ENCODE measurements at places on chromosomes 11 and 22.

- no peak for DNase-seq
Measured at GRCh38 chr22:30433773-30434172, 8.2 kb downstream of the MTFP1 start.

DNA sequence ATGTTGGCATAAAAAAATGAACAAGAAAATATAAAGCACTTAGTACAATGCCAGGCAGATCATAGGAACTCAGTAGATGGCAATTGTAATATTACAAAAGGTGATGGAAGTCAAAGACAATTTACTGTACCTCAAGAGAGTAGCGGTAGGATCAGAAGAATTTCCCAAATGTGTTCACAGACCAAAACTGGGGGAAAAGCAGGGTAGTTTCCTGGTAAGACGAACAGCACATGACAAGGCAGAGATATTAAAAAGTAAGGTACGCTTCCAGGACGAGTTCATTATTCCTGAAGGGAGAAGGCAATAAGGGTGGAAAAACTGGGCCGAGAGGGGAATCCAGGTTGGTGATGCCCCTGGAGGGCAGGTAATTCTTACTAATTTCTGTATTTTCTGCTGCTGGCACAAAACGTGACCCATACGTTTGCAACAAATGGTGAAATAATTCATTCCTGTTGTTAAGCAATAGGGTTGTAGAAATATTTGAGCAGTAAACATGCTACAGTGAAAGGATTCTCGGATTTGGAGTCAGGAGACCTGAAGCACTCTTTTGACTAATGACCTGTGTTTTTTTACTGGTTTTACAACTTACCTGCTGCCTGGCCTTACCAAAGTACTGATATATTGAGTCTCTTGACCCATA, 786 bp upstream of the ANKRD42 start:
- peak; percentile 35 for DNase-seq

DNA sequence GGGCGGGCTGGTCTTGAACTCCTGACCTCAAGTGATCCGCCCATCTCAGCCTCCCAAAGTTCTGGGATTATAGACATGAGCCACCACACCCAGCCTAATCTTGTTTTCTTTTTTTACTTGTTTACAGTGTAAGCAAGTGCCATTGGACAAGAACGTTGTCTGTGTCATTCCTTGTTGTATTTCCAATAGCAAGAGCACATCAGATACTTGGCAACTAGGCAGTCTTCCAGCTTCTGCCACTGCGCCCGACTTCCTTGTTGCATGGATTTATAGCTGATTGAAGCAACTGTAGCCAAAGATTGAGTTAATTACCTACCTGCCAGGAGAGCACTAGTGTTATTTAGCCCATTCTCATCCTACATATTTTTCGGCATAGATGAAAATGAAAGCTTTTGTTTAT, 3.1 kb upstream of the SGSM3 start:
- DNase-seq = no peak

DNA sequence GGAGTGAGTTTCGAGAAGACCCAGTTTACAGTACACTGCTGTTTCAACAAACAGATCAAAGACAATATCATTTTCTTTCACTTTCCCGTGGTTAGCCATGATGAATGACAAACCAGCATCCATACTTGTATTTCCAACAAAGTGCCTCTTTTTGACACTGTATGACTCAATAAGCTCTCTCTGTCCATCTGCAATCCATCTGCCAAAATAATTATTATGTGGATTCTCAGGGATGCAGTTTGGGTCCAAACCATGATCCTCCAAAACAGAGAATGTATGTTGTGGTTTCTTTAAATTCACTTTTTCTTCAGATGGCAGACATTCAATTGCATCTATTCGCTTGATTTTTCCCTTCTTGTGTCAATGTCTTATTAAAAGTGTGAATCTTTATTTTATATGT, 37.8 kb upstream of the RASD2 start:
- no peak for DNase-seq

DNA sequence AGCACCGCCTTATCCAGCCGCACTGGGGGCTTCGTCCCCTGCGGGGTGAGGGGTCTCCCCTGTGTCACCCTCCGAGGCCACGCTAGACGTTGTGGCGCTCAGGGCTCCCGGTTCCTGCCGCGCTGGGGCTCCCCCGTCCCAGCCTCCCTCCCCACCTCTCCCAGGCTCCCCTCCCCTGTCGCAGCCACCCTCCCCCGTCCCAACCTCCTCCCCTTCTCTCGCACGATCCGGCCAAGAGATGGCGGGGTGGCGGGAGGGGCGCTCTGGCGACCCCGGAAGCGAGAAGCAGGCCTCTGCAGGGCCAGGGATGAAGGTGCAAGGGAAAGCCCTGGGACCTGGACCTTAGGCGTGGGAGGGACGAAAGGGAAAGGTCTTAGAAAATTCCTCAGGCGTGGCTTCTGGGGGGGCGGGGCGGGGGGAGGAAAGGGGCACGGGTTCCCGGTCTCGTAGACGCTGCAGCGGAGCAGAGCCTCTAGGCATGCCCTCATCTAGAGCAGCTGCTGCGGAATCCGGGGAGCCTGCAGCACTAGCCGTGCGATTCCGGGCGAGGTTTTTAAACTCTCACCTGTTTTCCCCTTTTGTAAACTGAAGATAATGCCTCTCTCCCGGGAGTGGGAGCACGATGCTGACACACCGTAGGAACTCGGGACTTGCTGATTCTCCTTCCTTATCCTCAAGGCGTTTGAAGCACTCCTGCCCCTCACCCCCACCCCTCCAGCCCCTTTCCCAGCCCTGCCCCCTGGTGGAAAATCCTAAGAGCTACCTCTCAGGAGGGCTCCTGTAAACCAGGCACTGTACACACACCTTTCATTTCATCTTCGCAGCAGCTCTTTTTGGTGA, 14.4 kb downstream of the KCNJ5 start:
- peak; percentile 62 for DNase-seq

GRCh38 chr22:44357296-44357965, 44.7 kb upstream of the SHISAL1 start:
- no peak for DNase-seq

DNA sequence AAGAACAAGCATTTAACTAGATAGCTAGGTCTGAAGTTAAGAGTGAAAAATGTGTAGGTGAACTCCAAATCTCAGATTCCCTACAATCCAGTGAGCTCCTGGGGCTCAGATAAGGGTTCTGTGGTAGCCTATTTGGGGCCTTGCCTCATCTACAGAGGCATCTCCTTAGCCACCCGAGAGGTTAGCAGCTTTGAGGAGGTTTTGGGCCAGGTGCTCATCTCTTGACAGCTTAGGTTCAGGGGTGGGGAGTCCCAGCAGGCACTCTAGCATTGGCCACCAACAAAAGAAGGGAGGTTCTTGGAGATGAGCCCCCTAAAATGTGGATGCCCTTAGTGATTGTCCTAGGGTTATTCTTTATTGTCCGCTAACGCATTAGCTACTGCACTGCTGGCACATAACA, 184.4 kb upstream of the B3GAT1 start:
- DNase-seq = no peak

- DNase-seq = no peak
Measured at GRCh38 chr11:9397746-9398680, 13.6 kb downstream of the IPO7 start.

DNA sequence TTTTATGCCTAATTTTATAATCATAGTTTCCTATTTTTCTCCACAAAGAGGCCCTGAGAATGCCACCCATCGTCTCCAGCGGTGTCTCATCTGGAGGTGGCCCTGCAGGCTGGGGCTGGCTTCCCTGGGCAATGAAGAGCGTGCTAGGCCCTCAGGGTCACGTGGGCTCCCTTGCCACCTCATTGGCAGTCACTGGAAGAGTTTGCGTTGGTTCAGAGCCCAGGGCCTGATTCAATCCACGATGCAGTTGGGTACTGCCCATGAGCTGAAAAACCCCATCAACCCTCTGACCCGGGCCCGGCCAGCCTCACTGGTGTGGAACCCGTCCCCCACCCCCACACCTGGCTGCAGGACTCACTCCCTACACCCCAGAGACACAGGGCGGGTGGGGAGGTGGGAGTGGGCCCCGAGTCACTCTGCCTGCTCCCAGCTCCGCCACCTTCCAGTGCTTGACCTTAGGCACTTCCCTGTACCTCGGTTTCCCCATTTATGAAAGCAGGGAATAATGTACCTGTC, 43.4 kb upstream of the A4GALT start:
- no peak for DNase-seq

- DNase-seq = no peak
Measured at GRCh38 chr11:126340960-126341606, 14.4 kb upstream of the ST3GAL4 start.

- no peak for DNase-seq
Measured at GRCh38 chr11:114832532-114833125, 154.3 kb downstream of the NXPE2 start.

DNA sequence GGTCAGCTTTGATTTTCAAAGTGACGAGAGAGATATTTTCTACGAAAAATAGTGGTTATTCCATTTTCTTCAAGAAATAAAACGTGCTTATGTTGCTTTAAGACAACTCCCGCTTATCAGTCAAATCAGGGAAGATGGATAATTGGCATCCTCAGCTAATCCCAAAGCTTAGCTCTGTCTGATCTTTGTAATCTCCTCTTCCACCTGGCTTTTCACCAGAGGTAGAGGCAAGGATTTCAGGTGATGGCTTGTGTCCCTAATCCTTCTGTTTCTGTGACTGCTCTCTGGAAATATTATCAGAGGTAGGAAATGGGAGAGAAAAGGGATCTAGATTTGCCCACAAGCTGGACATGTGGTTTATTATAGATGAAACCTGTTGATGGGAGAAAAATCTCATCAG, 78.9 kb downstream of the DBX1 start:
- no peak for DNase-seq

DNA sequence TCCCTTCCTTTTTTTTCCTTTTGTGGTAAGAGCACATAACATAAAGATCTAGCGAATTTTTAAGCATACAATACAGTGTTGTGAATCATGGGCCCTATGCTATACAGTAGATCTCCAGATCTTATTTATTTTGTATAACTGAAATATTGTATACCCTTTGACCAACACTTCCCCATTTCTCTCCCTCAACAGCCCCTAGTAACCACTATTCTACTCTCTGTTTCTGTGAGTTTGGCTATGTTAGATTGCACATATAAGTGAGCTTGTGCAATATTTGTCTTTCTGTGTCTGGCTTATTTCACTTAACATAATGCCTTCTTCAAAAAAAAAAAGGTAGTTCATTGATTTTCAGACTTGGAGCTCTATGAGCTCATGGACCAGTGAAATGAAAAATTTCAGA, 180.5 kb downstream of the C11orf91 start:
- no peak for DNase-seq

DNA sequence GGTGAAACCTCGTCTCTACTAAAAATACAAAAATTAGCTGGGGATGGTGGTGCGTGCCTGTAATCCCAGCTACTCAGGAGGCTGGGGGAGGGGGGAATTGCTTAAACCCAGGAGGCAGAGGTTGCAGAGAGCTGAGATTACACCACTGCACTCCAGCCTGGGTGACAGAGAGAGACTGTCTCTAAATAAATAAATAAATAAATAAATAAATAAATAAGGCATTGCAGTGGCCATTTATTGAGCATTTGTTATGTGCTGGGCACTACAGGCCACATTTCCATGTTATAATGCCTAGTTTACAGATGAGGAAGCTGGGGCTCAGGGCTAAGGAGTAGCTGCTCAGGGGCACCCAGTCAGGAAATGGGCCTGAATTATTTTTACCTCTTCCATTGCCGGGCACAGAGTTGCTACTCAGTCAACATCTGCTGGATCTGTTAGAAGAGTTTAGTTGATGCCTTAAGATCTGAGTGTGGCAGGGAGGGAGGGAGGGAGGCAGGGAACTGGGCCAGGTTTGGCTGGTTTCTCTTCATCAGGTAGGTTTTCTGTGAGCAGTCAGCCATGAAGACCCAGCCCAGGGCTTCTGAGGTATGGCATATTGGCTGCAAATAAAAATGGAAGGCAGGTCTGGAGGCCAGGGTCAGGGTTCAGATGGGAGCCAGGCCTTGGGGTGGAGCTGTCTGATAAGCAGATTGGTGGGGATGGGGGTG, 5.6 kb downstream of the PVALB start:
- no peak for DNase-seq

- DNase-seq = peak; percentile 79
Measured at GRCh38 chr22:29635734-29636357, 32.4 kb downstream of the NF2 start.

- no peak for DNase-seq
Measured at GRCh38 chr22:48352086-48352911, 1475.4 kb downstream of the BRD1 start.

GRCh38 chr22:34814260-34815025, 251.5 kb upstream of the ISX start:
- no peak for DNase-seq

- DNase-seq = no peak
Measured at GRCh38 chr11:129817534-129818051, 1.9 kb downstream of the TMEM45B start.

DNA sequence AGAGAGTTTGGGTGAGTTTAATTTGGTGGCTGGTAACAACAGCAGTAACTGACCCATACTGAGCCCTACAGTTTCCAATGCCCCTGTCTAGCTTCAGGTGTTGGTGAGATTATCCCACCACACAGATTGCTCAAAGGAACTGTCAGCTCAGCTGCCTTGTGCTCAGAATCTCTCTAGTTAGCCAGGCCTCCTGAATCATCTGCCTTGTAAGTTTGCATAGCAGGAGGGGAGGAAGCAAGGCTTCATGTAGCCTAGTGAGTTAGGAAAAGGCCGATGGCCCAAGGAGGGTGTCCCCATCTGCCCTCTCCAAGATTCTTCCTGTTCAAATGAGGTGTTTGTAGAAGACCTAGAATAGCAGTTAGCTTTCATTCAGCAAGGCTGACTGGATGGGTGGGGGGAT, 74.3 kb downstream of the MICAL2 start:
- no peak for DNase-seq

- DNase-seq = no peak
Measured at GRCh38 chr11:109739379-109739778, 317.4 kb downstream of the C11orf87 start.

- peak; percentile 19 for DNase-seq
Measured at GRCh38 chr11:4093519-4094347, 866 bp upstream of the RRM1 start.

DNA sequence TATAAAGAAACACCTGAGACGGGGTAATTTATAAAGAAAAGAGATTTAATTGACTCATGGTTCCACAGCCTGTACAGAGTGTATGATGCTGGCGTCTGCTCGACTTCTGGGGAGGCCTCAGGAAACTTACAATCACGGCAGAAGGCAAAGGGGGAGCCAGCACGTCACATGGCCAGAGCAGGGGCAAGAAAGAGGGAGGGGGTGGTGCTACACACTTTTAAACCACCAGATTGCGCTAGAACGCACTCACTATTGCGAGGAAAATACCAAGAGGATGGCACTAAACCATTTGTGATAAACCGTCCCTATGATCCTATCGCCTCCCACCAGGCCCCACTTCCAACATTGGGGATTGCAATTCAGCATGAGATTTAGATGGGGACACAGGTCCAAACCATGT, 79.7 kb upstream of the CARD18 start:
- no peak for DNase-seq

GRCh38 chr11:20050551-20051333, 109.5 kb downstream of the DBX1 start:
- no peak for DNase-seq

DNA sequence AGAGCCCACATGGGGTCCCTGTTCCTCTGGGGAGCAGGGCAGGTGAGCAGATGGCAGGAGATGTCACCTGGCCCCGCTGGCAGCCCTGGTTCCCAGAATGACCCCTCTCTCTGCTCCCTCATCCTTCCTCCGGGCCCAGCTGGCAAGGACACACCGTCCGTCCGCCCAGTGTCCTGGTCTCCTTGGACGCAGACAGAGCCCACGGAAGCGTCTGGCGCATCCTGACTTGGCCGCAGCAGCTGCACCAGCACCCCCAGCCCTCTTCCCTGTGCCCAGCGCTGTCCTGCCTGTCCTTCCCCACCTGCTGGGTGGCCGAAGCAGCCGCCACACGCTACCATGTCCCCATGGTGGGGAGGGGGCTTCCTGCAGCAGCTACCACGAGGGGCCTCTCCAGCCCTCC, 9.6 kb upstream of the CABP7 start:
- no peak for DNase-seq
